ENCODE measurements at places on chromosomes 2 and 18.

DNA sequence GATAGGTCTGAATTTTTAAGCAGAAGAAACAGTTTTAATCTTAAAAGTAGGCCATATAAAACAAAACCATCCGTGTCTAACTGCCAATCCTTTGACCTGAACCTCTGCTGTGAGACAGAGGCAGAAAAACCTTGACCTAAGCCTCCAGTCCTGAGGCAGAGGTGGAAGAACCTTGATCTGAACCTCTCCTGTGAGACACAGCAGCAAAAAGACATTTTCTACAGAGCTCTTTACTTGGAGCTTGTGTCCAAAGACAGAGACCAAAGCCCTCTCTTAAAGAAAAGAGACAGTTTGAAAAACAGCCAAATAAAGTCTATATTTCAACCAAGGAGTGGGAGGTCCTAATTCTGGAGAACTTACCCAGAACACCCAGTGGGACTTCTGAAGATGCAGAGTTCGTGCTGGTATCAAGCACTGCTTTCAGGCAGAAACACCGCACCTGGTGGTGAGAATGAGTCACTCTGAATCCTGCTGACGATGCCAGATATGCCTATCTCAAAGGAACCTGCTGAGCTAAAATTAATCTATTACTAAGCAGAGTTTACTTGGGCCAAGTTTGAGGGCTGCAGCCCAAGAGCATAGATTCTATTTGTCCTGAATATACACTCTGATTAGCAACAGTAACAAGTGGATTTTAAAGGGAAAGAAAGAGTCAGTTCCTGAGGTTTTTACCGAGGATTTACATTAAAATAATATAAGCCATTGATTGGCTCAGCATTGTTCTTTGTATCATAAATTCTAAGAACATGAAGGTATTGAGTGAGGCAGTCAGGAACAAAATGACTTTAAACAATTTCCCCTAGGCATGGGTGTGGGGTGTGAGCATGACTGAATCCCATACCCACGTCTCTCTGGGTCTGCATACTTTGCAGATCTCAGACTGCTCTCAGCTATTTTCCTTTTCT, 806.4 kb downstream of the TRIB2 start:
- DNase-seq = no peak

- DNase-seq = no peak
Measured at GRCh38 chr2:95053543-95053942, 28.0 kb downstream of the MAL start.

DNA sequence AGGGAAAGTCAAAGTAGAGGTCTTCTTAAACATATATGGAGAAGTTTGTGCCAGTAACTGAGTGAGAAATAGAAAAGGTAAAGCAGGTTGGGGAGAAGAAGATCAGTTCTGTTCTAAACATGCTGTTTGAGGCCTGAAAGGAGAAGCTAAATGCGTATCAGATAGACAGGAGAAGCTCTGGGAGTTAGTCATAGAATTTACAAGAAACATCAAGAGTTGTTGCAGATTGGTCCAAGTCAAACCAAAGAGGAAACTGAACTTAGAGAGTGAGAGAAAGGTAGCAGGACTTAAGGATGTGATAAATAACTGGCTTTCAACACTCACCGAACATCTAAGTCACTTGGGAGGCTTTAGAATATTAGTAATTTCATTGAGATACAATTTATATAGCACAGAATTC, 29.2 kb upstream of the CERS6 start:
- no peak for DNase-seq

GRCh38 chr2:120805602-120806001, 69.9 kb downstream of the GLI2 start:
- DNase-seq = no peak

- no peak for DNase-seq
Measured at GRCh38 chr18:69795791-69796190, 151.9 kb downstream of the CD226 start.

DNA sequence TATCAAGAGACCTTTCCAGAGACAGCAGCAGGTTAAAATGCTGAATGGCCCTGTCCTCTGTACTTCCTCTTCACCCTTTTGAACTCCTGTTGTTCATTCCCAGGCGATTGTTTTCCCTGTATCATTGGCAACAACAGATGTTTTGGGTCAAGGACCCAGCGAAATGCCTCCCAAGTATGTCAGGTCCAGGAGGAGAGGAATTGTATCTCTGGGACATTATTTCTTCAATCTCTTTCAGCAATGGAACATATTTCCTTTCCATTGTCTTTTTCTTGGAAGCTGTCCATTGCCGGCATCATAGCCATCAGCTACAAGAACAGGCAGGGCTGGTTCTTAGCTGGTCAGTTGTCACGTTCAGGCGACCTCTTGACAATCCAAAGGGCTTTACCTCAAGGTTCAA, 76.2 kb downstream of the NRP2 start:
- DNase-seq = no peak

DNA sequence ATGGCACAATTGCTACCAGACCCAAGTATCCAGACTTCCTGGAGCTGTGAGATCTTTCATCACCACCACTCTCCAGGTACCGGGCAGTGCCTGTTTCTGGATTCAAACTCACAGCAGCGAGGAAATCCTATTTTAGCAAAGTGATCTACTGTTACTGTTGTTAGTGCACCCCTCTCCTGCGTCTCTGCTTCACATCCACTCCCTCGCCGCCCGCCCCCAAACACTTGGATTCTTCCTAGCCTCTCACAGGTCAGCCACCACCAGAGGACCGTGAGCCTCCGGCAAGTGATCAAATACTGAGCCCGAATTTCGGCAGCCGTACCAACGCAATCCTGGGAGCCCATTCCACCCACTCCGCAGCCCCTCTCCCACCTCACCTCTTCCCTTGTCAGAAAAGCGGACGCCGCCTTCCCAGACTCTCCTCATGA, 519 bp downstream of the METTL4 start:
- peak; percentile 80 for DNase-seq

- no peak for DNase-seq
Measured at GRCh38 chr2:241843321-241844065, 15.2 kb downstream of the PDCD1 start.

- DNase-seq = no peak
Measured at GRCh38 chr2:191399601-191400000, 154.4 kb downstream of the MYO1B start.

GRCh38 chr2:137237055-137237454, 471.7 kb downstream of the THSD7B start:
- DNase-seq = no peak

- DNase-seq = peak; percentile 8
Measured at GRCh38 chr2:83196225-83196624, 1262.9 kb downstream of the SUCLG1 start.

DNA sequence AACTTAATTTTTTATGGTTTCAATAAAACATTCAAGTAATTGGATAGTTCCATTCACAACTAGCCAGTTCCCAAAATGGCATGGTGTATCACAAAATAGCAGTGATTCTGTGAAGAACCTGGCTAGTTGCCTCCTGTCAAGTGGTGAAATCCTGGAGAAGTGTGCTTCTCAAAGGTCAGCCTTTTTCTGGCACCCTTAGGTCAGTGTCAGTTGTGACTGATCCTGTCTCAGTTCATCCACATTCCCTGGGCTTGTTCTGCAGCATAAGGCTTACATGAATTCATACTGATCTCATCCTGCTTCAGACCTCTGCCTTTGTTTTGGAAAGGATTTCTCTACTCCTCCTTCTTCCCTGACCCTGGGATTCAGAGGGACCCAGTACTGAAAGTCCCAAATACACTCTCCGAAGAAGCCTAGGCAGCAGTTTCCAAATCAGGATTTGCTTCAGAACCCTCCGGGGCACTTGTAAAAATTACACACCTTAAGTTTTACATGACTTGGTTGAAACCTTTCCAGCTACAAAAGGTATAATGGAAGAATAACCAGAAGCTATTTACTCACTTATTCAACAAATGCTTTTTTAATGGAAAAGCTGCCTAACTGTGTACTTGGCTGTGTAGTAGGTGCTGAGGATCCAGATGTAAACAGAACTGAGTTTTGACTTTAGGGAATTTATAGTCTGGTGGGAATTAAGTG, 11.0 kb downstream of the MAP3K20 start:
- DNase-seq = no peak

- DNase-seq = no peak
Measured at GRCh38 chr2:24191848-24192247, 17.0 kb downstream of the FAM228A start.

DNA sequence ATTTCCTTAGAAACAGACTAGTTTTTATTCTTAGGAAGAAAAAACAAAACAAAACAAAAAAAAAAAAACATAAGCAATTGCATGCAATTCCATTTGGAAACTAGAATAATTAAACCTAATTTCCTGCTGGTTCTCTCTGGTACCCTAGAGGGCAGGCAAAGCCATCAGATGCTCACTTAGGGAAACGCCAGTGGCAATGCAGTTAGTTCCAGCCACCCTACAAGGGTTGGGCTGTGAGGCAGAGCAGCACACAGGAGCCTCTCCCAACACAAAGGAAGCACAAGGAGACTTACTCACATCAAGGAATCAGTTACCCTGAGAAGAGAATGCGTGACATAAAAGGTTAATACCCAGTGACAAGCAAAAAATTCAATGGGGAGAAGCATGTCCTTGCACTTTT, 28.8 kb downstream of the CCDC93 start:
- peak; percentile 3 for DNase-seq

Measured in Ammon's horn (tissue), 1 donor.